ENCODE measurements at places on chromosomes 5 and 9.

DNA sequence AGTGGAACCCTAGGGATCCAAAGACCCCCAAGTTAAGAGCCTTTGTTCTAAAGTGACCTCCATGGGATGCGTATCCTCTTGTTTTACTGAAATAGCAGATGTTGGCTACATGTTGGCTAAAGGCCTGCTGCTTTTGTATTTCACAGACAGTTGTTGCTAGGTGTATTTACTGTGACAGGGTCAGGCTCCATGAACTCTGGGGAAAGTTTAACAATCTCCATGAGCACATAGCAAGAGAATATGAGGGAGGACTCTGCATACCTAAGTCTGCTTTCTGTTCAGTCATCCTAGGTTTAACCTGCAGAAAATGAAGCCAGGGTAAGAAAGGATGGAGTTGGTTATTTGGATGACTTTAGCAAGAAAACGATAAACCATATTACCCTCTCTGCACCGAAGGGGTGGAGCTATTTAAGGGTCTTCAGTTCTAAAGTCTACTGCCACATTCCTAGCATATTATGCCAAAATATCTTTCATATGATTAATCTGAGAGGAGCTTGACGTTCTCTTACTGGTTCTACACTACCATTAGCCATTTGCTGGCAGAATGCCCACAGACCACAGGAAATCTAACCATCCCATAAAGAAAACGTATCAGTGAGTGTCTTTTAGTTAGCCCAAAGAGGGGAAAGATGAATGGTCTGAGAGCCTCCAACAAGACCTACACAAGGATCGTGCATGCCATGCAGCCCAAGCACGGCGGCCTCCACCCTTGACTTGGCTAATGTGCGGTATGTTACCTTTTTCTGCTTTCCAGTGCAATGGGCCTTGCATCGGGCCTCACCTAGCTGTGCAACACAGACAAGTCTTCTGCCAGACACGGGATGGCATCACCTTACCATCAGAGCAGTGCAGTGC, 127.8 kb downstream of the SAXO1 start:
- DNase-seq, result no peak

DNA sequence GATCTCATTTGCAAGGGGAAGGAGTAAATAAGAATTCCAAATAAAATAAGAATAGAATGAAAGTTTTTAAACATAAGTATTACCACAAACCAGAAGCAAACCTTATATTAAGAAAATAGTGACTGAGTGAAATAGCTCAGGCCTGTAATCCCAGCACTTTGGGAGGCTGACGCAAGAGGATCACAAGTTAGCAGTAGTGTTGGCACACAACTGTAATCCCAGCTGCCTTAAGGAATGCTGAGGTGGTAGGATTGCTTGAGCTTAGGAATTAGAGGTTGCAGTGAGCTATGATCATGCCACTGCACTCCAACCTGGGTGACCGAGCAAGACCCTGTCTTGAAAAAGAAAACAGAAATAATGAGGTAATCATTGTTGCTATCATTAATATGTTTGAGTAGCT, 47.0 kb downstream of the APC start:
- no peak for DNase-seq

GRCh38 chr5:110031402-110032140, 341.8 kb downstream of the MAN2A1 start:
- DNase-seq, result no peak

- no peak for DNase-seq
Observed at GRCh38 chr9:101341958-101342357, 42.8 kb downstream of the BAAT start.

GRCh38 chr9:98255578-98256296, at the start of gene TBC1D2:
TSS of gene TBC1D2 (minus strand) at chr9:98255649. CDS start at chr9:98255541, 108 bp downstream.
- peak; percentile 97 for DNase-seq

DNA sequence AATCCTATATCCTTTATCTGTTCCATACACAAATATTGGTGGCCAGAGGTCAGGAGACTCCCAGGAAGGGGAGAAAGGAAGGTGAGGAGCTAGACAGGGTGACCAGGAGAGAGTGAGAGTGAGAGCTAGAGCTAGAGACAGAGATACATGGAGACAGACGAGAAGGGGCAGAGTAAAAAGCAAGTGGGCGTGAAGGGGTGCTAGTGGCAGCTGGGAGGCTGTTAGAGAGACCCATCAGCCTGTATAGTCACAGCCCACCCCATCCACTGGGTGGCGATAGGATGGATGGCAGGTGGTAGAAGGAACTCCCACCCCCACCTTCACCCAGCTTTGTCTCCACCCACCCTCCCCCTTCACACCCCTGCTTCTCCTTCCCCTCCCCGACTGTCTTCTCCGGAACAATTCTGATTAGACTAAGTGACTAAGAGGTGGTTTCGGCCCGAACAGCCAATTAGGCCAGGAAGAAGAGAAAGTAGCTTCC, 32.8 kb downstream of the PCDH1 start:
- DNase-seq, result peak; percentile 67

DNA sequence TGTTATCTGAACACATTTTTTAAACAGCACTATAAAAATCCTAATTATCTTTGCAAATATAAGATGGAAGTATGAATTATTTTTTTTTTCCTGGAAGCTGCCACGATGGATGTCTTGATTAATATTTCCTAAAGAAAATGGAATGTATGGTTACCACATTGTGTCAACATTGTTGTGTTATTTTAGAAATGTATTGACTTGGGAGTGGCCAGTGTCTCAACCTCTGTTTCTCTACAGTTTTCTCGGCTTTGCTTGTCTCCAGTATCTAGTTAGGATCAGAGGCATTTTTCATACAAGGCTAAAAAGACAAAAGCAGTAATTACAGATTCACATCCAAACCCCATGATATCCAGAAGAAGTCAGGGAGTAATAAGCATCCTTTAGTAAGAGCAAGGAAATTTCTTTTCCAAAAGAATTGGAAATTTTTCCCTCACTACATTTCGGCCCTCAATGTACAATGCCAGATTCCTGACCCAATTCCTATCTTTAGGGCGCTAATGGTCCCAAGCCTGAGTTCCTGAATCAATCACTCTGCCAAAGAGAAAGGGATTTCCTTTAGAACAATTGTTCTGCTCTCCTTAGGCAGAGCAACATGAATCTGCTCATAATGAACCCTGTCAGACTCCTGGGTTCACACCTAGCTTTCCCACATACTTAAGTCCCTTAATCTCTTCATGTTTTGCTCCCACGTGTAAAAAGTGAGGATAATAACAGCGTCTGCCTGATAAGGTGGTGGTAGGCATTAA, 111.7 kb downstream of the EDIL3 start:
- DNase-seq, result no peak
